Muscle of leg (tissue), 16 donors: ENCODE measurements at places on chromosomes 1 and 21. TPM values are rescaled to one million over a fixed set of nuclear protein-coding genes. Genes with fewer than 3 reads are reported as not detected.

The IKBKE gene
- total RNA-seq: 3.4 TPM

The CBR1 gene
- 24.6 TPM for total RNA-seq

The HLCS gene
- total RNA-seq: 12.8 TPM

The SMG7 gene
- 14.7 TPM for total RNA-seq

The E2F2 gene
- 3.5 TPM for total RNA-seq

The ASAP3 gene
- 59.6 TPM for total RNA-seq

The CXADR gene
- total RNA-seq: 0.44 TPM
